CD4-positive, alpha-beta T cell treated with Interleukin-12 subunit alpha and Interleukin-12 subunit beta, for 1 hour (primary cell): ENCODE measurements at places on chromosomes 2 and 18.

DNA sequence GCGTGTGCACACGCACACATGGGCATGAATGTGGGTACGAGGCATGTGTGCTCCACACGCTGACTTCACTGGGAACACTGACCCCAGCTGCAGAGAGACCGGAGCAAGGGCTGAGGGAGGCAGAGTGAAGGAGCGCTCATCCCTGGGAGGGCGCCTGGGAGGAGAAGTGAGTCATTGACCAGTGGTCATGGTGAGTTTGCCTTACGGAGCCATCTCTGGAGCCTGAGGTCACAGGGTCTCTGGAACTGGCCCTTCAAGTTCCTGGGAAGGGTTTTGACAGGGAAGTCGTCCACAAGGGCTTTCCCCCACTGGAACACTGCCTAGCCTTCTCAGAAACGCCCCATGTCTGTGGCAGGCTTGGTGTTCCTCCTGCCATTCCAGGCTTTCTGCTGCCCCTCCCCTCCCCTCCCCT, 14.3 kb upstream of the TMEM185B start:
- DNase-seq = no peak

DNA sequence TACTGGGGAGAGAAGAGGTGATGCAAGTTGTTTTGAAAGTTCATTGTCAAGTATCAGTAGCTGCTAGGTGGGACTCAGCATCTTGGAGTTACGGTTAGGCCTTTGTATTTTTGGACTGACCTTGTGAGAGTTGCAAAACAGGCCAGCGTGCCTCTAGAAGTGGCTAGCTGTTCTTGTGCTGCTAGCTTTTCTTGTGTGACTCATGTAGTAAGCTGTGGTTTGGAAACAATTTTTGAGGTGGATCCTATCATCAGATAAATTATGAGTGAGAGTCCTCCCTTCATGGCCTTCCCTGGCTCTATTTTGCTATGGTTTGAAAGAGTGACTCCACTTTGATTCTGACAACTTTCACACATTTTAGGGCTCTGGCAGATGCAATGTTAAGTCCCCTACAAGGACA, 409.2 kb upstream of the HS6ST1 start:
- no peak for DNase-seq

DNA sequence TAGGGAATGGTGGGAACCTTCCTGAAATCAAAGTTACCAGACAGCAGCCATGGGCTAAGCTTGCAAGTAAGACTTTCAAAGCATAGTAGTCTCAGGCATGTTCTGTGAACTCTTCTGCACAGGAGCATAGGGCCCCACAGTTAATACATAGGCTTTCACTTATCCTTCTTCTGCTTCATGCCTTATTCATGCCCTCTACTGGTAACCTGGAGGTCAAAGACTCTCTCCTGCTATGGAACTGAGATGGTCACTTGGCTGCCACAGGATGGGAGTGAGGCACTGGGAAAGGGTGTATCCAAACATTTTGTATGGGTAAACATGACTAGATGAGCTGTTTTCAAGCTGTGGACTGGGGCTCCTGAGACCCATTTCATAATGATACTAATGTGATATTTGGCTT, 49.1 kb upstream of the ZNF638 start:
- DNase-seq = no peak

GRCh38 chr2:74747411-74748080, 86.4 kb upstream of the HK2 start:
- no peak for DNase-seq

DNA sequence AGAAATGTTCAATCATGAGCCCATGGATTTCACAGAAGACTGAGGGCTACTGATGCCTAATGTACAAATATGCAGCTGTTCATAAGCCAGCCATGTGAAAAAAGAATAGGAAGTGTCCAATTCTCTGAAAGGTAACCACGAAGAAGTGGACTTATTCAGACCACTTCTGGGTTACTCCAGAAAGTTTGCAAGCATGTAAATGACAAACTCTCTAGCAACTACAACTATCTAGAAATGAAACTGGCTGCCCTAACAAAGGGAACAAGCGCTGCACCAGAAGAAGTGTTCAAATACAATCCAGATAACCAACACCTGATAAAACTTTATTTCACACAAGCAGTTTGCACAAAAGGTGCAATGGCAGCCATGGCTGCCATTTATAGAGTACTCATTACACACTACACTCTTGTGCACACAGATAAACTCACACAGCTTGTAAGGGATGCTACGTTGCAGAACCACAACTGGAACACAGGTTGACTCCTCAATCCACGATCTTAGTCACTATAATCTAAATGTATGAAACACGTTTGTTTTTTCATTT, 13.9 kb downstream of the MBOAT2 start:
- DNase-seq = no peak

GRCh38 chr2:216281876-216282275, 90.4 kb downstream of the MARCHF4 start:
- no peak for DNase-seq
